ENCODE measurements at places on chromosomes 11 and 22.

GRCh38 chr11:108221371-108221770 lies 1.1 kb downstream of the NPAT start:
- no peak for DNase-seq

GRCh38 chr11:78542007-78542406 lies 32.7 kb downstream of the NARS2 start:
- no peak for DNase-seq

- DNase-seq = no peak
These were observed 193.4 kb upstream of the KIRREL3 start for GRCh38 chr11:127193950-127194349.

- no peak for DNase-seq
These were observed 19.7 kb downstream of the RAB30 start for GRCh38 chr11:83051760-83052671.

GRCh38 chr11:112226831-112227401 lies 688 bp downstream of the PTS start:
- DNase-seq = no peak

DNA sequence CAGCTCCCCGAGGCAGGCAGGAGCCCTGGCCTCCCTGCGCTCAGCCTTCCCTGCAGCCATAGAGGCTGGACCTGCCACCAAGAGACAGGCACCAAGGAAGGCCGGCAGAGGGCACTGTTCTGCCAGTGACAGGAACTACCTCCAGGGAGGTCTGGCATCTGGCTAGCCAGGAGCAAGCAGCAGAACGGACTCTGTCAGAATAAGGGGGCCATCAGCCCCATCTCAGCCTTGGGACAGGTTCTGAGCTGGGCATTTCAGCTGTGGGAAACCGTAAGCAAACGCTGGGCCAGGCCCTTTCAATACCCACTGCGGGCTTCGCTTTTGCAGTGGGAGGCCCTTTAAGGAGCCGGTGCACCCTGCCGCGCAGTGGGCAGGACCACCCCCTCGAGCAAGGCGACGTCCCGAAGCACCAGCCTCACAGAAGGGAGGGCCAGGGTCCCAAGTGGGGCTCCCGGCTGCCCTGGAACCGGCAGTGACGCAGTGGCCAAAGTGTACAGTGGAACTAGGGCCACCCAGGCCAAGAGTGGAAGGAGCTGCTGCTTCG lies 18.2 kb downstream of the IFT27 start:
- peak; percentile 78 for DNase-seq

DNA sequence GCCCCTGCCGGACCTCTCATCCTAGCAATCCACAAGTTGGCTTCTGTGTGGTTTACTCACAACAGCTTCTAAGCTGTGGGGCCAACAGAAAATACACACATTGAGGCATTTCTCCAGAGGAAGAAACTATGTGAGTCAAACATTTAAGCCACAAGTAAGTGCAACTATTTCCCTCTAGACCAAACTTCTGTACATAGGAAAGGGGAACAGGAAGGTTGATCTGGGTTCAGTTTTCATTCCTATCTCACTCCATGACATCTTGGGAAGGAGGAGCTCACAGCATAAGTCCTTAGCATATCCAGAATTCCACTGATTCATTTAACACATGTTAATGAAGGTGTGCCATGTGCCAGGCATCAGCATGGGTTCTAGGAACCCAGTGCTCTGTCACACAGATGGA lies 72.8 kb upstream of the PICALM start:
- DNase-seq = no peak

DNA sequence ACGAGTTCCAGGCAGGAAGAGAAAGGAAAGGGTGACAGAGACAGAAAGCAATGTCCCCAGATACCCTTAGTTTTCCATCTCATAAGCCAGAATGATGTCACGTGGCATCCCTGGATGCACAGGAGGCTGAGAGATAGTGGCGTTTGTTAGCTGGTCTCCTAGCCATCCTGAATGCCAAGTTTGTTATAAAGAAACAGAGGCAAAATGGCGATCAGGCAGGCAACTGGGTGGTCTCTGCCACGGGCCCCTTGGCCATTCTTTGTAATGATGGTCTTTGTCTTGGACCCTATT lies 5.3 kb downstream of the SMIM38 start:
- no peak for DNase-seq

- DNase-seq = no peak
These were observed 6.1 kb downstream of the THY1 start for GRCh38 chr11:119416606-119417580.

DNA sequence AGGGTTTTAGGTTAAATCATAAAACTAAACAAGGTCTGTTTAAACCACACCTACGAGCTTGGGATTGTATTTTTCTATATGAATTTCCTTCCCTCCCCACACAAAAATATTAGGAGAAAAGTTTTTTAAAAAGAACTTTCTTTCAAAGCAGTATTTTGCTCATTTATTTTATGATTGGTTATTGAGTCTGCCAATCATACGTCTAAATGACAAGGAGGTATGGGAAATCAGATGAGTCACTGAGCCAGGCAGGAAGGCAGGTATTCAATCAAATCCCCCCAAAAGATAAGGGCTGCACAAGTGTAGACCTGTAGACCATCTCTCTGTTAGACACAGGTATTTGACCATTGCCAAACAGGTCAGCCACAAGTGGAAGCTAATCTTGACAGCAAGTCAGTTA lies 440.1 kb upstream of the CCDC90B start:
- DNase-seq = no peak

DNA sequence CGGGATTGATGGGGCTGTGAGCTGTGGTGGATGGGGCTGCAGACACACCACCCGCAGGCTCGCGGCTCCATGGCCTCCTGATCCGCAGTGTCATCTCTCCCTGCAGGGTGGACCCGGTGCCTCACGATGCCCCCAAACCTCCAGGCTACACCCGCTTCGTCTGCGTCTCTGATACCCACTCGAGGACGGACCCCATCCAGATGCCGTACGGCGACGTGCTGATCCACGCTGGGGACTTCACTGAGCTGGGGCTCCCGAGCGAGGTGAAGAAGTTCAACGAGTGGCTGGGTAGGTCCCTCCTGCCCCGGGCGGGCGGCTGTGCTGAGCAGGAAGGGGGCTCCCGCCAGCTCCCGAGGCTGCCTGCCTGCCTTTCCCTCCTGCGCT lies 23.1 kb downstream of the MPPED1 start:
- DNase-seq = no peak

GRCh38 chr11:108958368-108959104 lies 293.7 kb downstream of the DDX10 start:
- DNase-seq = no peak

DNA sequence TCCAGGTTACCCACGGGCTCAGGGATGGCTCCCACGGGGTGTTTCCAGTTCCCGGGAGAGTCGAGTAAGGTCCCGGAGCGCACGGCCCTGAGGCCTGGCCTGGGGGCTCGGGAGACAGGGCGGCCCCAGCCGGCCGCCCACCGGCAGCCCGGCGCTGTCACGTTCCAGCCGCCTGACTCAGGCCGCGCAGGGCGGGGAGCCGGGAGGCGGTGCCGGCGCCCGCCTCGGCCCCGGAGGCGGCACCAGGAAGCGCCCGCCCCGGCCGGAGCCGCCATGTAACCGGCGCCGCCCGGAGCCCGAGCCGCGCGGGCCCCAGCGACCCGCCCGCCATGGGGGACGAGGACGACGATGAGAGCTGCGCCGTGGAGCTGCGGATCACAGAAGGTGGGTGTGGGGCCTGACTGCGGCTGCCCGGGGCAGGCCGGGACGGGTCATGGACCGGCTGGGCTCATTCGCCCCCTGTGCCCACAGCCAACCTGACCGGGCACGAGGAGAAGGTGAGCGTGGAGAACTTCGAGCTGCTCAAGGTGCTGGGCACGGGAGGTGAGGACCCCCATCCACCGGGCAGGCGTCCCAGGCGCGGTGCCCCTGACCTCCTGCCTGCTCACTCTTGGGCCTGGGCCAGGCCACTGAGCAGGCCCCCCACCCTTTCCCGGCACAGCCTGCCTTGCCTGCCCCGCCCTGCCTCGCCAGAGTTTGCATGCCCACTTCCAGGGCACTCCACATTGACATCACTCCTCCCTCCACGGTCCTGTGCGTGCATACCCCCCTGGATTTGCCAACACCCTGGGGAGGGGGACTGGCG lies at the start of gene RPS6KA4:
Gene RPS6KA4, plus strand, starts transcription at position 256 of the 805 bp plus-strand sequence. Its CDS starts 74 bp downstream, at position 330.
- no peak for DNase-seq

DNA sequence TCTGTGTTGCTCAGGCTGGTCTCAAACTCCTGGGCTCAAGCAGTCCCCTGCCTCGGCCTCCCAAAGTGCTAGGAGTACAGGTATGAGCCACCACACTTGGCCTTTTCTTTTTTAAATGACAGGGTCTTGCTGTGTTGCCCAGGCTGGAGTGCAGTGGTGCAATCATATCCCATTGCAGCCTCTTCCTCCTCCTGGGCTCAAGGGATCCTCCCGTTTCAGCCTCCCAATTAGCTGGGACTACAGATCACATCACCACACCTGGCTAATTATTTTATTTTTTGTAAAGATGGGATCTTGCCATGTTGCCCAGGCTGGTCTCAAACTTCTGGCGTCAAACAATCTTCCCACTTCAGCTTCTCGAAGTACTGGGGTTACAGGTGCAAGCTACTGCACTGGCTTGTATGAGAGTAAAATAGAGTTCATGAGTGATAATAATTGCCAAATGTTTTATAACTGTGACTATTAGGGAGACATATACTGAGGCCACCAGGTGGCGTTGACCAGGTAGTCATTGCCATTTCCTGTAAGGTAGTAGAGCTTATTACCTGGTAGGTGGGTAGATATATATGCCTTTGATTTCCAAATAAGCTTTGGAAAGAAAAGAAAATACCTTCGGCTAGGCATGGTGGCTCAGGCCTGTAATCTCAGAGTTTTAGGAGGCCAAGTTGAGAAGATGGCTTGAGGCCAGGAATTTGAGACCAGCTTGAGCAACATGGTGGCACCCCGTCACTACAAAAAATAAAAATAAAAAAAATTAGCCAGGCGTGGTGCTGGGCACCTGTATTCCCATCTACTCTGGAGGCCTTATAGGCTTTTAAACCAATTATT lies 5.4 kb downstream of the FDX1 start:
- DNase-seq = no peak

- DNase-seq = no peak
These were observed 53.8 kb downstream of the PACS1 start for GRCh38 chr11:66123902-66124301.

GRCh38 chr22:42173183-42173926 lies 42.7 kb upstream of the CYP2D6 start:
- no peak for DNase-seq

GRCh38 chr11:90332415-90332814 lies 109.6 kb upstream of the CHORDC1 start:
- no peak for DNase-seq

GRCh38 chr22:19730198-19730597 lies 6.9 kb downstream of the GP1BB start:
- no peak for DNase-seq

DNA sequence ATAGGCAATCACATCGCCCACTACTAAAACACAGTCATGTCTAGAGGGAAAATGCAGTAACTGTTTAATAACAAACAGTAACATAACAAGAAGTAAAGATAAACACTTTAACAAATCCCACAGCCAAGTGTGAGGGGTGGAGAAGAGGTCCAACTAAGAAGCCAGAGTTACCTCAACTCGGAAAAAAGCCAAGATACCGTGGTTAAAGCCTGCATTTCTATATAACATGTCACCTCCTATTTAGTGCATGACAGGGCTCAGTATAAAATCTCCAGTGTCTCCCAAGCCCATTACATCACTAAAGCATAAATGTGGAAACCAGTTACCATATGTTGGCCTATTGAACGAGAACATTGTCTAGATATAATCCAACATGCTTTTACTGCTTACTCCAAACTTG lies 281.7 kb downstream of the LRRC4C start:
- DNase-seq = no peak

GRCh38 chr11:11787305-11788062 lies 54.3 kb upstream of the USP47 start:
- DNase-seq = peak; percentile 79

DNA sequence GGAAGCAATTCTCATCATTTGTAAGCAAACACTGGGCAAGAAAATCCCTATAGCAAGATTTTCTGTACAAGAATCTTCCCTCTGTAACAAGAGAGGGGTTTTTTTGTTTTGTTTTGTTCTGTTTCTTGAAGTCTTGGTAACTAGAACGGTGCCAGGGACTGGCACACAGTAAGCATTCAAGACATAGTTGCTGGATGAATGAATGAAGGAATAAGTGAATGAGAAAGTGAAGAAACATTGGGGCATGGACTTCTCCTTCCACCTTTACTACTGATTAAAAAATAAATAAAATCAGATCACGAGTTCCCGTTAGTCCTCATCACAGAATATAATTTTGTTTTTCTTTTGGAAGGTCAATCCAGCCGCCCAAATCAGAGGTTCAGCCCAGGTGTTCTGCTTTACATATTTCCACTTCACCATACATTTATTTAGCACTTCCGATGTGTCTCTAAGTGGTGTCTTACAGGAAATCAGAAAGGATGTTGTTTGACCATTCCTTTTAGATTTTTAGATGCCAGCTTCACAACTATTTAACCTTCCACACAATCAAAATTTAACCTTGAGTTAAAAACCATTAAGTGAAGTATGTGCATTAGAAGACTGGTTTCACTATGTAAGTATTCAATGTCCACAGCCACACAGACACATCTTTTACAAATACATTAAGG lies 281.2 kb downstream of the CADM1 start:
- DNase-seq = no peak
